Activated CD4-positive, CD25-positive, alpha-beta regulatory T cell treated with anti-CD3 and anti-CD28 coated beads, Interleukin-2, amount 50 U/mL, for 24 hours (primary cell): ENCODE measurements at places on chromosomes 16 and 17.

GRCh38 chr16:4868026-4868425 is 20.7 kb downstream of the UBN1 start:
- ATAC-seq = no peak

DNA sequence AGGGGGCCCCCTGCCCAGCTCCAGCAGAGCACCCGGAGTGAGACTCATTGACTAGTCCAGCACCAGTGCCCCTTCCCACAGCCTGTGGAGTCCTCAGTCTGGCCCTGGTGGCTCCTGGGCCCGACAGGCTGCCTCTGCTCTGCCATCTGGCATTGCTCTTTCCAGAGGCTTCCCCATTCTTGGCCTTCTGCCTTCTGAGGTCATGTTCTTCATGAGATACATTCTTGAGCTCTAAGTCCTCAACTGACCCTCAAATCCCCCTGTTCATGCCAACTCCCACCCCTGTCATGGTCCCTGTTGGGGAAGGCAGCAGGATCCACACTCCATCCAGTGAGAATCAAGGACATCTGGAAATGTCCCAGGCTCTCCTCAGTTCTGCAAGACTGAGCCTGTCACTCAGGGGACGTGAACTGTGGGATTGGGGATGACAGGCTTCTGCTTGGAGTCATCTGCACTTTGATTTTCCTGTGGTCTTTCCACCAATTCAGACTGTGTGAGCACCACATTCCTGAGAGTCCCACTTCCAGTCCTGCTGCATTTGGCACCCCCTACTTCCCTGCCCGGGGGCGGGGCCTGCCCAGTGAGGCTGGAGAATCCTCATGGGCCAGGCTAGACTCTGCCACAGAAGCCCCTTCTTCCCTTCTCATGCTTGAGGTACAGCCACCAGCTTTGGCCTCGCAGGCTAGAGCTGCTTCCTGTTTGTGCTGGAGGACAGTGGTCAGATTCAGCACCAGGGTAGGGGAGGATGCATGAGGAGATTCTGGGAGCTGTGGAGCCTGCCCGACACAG is 2.7 kb downstream of the TRPV2 start:
- no peak for ATAC-seq

GRCh38 chr16:53507464-53508179 is 4.6 kb upstream of the AKTIP start:
- no peak for ATAC-seq

DNA sequence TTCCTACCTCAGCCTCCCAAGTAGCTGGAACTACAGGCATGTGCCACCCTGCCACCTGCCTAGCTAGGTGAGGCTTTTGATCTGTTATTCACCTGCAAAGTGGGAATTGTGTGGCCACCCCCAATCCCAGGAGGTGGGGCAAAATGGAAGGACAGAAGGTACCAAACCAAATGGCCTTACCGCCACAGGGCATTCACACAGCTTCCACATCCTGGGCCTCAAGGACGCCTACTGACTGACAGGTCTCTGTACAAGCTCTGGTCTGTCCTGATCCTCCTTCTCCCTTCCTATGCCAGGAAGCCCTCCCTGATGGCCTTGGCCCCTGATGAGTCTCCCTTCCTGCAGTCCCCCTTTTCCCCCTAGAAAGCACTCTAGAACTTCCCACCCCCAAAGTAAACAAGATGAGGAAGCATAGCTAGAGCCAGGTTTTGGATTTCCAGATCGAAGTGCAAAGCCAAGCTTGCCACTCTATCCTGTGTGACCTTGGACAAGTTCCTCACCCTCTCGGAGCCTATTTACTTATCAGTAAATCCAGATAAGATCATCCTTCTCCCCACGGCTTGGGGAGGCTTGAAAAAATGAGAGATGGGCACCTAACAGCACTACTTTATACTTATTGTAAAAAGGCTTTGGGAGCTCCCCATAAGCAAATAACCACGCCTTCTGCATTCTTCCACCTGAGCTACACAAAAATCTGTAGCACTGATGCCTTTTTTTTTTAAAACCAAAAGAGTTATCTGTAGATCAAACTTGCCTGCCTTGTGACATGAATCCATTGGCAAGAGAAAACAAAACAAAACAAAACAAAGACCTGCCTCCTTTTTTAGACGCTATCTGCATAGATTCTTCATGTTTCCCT is 4.5 kb downstream of the PLLP start:
- ATAC-seq = no peak

- no peak for ATAC-seq
These were observed 83.3 kb downstream of the C16orf95 start for GRCh38 chr16:87233928-87234327.

DNA sequence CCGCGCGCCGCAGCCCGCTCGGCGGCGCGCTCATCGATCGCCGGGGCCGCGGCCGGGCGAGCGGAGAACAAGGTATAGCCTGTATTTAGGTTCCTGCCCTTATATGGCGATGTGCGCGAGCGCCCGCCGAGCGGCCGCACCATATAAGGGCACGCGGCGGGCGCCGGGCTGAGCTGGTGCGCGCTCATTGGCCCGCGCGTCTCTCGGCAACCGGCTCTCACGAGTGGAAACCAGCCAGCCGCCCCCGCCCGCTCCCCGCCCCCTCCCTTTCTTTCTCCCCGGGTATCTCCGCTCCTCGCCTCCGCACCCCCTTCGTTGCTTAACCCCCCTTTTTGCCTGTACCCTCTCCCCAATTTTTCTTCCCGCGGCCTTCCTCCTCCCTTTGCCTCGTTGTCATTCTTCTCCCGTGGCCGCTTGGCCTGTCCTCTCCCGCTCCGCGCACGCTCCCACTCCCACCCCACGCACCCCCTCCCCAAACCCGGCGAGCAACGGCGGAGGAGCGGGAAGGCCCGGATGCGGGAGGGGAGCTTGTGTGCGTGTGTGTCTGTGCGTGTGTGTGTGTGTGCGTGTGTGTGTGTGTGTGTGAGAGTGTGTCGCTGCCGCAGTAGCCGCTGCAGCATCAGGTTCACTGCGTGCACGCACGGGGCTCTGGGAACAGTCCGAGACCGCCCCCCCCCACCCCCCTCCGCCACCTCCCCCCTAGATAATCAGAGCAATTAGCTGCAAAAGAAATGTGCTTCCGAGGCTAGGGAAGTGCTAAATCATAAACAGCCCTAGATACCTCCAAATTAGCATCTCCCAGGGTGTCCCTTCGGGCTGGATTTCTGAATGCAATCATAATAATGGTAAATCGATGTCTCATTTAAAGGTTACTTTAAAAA is 13.5 kb upstream of the CBX8 start:
- ATAC-seq = peak; percentile 98

DNA sequence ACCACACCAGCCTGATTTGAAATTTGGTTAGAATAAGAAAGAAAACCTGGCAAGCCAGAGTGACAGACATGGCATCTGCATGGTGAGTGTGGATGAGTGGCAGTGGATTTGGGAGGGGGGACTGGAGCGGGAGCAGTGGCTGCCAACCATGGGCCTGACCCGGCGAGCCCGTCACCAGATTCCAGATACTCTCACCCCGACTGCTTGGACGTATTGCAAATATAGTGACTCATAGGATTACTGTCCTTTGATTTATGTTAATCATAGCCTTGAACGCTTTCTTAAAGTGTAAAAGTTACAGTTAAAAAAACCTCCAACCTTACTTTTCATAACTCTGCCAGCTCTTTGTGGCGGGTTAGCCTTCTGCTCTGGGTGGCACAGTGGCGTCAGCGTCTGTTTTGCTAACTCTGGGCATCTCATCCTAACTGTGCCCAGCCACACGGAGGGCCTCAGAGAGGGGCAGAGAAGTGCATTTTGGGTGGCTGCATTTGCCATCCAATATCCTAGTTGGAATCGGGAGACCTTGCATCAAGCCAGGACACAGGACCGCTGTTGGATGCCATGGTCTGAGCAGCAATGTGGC is 26.8 kb upstream of the FOXK2 start:
- no peak for ATAC-seq

GRCh38 chr17:40203131-40203530 is 16.0 kb upstream of the WIPF2 start:
- no peak for ATAC-seq

GRCh38 chr17:45386178-45386577 is 46.5 kb downstream of the ARHGAP27 start:
- ATAC-seq = no peak

DNA sequence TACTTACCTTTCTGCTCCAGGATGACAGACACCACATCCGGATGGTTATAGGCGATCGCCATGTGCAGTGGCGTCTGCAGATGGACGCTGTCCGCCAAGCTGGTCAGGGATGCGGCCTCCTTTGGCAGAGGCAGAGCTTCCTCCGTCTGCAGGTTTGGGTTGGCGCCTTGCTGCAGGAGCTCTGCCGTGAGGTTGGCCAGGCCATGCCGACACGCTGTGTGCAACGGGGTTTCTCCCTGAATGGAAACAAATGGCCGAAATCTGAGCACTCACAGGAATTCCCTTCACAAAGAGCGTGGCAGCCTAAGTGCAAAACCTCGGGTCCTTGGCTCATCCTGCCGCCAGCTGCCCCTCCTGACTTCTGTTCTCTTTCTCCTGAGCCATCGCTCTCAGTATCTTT is 41.8 kb downstream of the CYB5D2 start:
- no peak for ATAC-seq

- no peak for ATAC-seq
These were observed 22.8 kb downstream of the TADA2A start for GRCh38 chr17:37429453-37429852.

- ATAC-seq = no peak
These were observed 38.2 kb downstream of the USP32 start for GRCh38 chr17:60353773-60354172.

- ATAC-seq = no peak
These were observed 486.6 kb upstream of the CDH11 start for GRCh38 chr16:65608455-65608854.

GRCh38 chr17:11643851-11644250 is 45.6 kb downstream of the DNAH9 start:
- ATAC-seq = no peak
